Lung (tissue), 17 donors: ENCODE measurements at places on chromosomes 2 and 18. TPM values are rescaled to one million over a fixed set of nuclear protein-coding genes. Genes with fewer than 3 reads are reported as not detected.

The PPP1R1C gene
- 6.3 TPM for polyA plus RNA-seq

The ARHGAP25 gene
- 19.0 TPM for polyA plus RNA-seq

The ALLC gene
- polyA plus RNA-seq, result not detected

The ANKRD30BL gene
- polyA plus RNA-seq, result not detected

The CDC42EP3 gene
- polyA plus RNA-seq, result 37.4 TPM

The ONECUT2 gene
- 0.01 TPM for polyA plus RNA-seq

The COL4A4 gene
- polyA plus RNA-seq, result 5.6 TPM

The CLIP4 gene
- 17.4 TPM for polyA plus RNA-seq

The MAP3K19 gene
- 2.9 TPM for polyA plus RNA-seq

The SPTBN1 gene
- polyA plus RNA-seq, result 120 TPM

The LHCGR gene
- 0.06 TPM for polyA plus RNA-seq

The HOXD10 gene
- polyA plus RNA-seq, result not detected

The CPLX4 gene
- polyA plus RNA-seq, result 0.01 TPM

The SLC30A3 gene
- 0.11 TPM for polyA plus RNA-seq
